ENCODE measurements at places on chromosomes 12 and 14. TPM values are rescaled to one million over a fixed set of nuclear protein-coding genes. Genes with fewer than 3 reads are reported as not detected.

DNA sequence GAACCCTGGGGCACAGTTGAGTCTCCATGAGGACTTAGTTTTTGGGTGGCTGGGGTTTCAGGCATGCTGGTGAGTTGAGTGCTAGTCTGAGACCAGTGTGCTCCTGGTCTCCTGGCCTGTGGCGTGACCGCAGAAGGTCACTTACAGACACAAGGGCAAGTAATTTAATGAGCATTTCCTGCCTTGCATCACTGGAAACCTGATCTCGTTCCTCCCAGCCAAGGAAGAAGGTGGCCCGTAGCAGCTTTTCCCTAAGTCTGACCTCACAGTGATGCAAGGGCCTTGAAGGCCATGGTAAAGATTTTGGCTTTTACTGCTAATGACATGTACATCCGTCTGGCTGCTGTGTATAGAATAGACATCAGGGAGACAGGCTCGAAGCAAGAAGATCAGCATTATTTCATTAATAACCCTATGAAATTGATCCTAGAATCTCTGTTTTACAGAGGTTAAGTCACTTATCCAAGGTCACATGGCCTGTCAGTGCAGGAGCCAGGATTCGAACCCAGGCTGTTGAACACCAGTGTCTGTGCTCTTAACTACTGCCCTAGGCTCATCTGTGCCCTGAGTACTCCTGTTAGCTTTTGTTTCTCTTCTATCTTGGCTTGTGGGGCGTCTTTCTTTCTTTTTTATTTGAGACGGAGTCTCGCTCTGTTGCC, 4.6 kb downstream of the TMEM120B start:
- H3K4me3 ChIP-seq = no peak overlapping the region
- no peak for DNase-seq
- no peak overlapping the region for H3K27ac ChIP-seq
- H3K27me3 ChIP-seq = no peaks in the 10 kb centered on the region

- no peak overlapping the region for H3K4me3 ChIP-seq
- no peaks in the 10 kb centered on the region for H3K4me1 ChIP-seq
- H3K27me3 ChIP-seq = peaks cover 94% of the 10 kb centered on the region
- H3K27ac ChIP-seq = no peak overlapping the region
- H3K36me3 ChIP-seq = no peaks in the 10 kb centered on the region
- no peak for DNase-seq
Measured at GRCh38 chr12:53809005-53809404, 57.2 kb upstream of the CISTR start.

DNA sequence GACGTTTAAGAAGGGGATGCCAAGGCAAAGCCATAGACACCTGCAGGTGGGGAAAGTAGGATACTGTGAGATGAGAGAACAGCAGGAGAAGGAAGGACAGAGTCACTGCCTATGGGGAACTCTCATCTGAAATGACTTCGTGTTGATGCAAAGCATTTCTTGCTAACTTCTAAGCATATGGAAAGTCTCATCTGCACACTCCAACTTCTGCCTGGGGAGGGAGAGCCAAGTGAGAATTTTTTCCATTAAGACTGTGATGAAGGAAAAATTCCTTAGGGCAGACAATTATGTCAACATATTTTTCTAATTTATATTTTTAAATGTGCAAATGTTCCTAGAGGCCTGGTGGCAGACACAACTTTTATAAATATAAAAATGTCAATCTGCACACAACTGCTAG, 115.3 kb downstream of the IPO8 start:
- no peaks in the 10 kb centered on the region for H3K27me3 ChIP-seq

DNA sequence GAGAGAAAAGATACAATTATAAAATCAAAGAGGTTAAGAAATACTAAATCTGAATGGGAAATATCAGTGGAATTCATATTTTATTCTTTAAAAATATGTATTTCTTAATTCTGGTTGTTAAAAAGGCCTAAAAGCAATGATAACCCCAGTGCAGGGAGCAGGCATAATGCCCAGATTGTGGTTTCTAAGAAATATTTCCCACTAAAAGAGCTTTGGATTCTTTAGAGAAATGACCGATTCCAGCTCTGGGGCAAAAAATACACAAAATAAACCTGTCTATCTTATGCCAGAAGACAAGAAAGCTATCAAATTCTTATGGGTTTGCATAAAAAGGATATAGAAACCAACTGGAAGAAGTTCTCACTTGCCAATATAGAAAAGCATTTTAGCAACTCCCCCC, 71.6 kb downstream of the PDE6H start:
- no peaks in the 10 kb centered on the region for H3K36me3 ChIP-seq
- no peak overlapping the region for H3K27ac ChIP-seq
- H3K4me1 ChIP-seq = no peaks in the 10 kb centered on the region
- no peaks in the 10 kb centered on the region for H3K27me3 ChIP-seq

DNA sequence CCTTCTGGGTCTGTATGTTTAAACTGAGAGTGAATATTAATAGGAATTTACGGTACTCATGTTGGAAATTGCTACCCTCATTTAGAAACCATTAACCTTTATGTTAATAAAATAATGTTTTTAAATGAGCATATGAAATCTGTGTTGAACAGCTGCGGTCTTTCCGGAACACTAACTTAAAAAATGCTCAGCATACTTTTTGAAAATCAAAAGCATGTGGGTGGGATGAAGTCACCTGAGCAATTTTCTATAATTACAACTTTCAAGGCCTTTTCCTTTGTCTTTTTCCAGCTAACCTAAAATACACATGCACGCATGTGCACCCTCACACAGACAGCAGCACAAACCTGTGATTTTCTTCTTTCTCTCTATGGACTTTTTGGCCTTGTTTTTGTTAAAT, 39.8 kb downstream of the BORCS5 start:
- no peaks in the 10 kb centered on the region for H3K27me3 ChIP-seq
- H3K36me3 ChIP-seq = no peaks in the 10 kb centered on the region
- H3K27ac ChIP-seq = no peak overlapping the region

Gene JDP2
- 15.7 TPM for total RNA-seq

DNA sequence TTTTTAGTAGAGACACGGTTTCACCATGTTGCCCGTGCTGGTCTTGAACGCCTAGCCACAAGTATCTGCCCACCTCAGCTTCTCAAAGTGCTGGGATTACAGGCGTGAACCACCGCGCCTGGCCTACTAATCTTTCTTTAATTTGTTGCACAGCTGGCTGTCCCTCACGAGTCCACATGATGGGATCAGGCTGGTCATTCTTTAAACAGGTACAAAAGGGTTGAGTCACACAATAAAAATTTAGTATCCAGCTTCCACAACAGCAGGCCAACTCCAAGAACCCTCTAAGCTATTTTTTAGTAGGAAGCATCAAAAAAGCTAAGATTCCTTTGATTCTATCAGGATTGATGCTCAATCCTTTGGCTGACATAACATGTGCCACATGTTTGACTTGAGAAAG, 17.8 kb downstream of the SINHCAF start:
- H3K27ac ChIP-seq = no peak overlapping the region
- peaks cover 18% of the 10 kb centered on the region for H3K4me1 ChIP-seq
- peaks cover 79% of the 10 kb centered on the region for H3K36me3 ChIP-seq
- no peaks in the 10 kb centered on the region for H3K27me3 ChIP-seq

Gene HCFC2
- 2.2 TPM for total RNA-seq

GRCh38 chr14:65438266-65438933, 25.9 kb downstream of the FUT8 start:
- no peak overlapping the region for H3K4me3 ChIP-seq
- peaks cover 12% of the 10 kb centered on the region for H3K36me3 ChIP-seq
- H3K27ac ChIP-seq = no peak overlapping the region

DNA sequence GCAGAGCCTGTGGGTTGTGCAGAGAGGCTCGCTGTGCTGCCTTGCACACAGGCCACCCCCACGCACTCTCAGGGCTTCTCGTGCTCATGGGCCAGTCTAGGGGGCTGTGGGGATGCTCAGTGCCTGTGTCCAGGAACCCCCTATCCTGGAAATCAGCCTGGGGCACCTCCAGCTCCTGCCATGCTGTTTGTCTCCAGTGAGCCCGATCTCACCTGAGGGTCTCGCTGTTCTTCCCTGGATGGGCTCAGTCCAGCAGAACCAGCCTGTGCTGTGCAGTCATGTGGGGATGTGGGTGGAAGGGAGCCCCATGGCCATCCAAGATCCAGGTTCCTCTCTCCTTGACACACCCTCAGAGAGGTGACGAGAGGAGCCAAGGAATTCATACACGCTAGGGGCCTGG, 26.7 kb downstream of the SERPINA1 start:
- no peaks in the 10 kb centered on the region for H3K36me3 ChIP-seq
- H3K27me3 ChIP-seq = no peaks in the 10 kb centered on the region
- H3K4me1 ChIP-seq = no peaks in the 10 kb centered on the region
- H3K4me3 ChIP-seq = no peak overlapping the region

Gene GPRC5A
- total RNA-seq = 0.15 TPM

- no peak overlapping the region for H3K4me3 ChIP-seq
- no peaks in the 10 kb centered on the region for H3K36me3 ChIP-seq
- peaks cover 14% of the 10 kb centered on the region for H3K27me3 ChIP-seq
Measured at GRCh38 chr12:113064395-113065125, 8.0 kb downstream of the DTX1 start.

Gene CD163
- total RNA-seq = 11.6 TPM

GRCh38 chr14:53193193-53193592, 40.1 kb upstream of the DDHD1 start:
- DNase-seq = no peak
- no peak overlapping the region for H3K27ac ChIP-seq
- H3K4me3 ChIP-seq = no peak overlapping the region
- no peaks in the 10 kb centered on the region for H3K27me3 ChIP-seq

DNA sequence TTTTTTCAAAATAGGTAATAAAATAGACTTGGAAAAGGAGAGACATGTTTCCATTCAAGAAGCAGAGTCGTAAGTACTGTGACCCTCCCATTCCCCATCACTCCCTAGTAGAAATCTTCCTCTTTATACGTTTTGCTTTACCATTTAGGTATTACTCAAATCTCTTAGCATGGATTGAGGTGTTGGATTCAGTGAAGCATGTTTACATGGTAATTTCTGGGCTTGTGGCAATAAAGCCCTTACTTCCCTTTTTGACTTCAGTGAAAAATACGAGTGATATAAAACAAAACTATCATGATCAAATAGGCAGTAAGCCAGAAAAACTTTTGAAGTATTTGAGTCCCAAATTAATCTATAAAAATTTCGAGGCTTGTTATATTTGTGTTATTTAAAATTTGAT, 27.4 kb downstream of the RAB21 start:
- no peaks in the 10 kb centered on the region for H3K27me3 ChIP-seq
- H3K27ac ChIP-seq = no peak overlapping the region
- no peak overlapping the region for H3K4me3 ChIP-seq
- no peak for DNase-seq
- no peaks in the 10 kb centered on the region for H3K4me1 ChIP-seq

GRCh38 chr12:128829861-128830504, 6.2 kb upstream of the SLC15A4 start:
- no peak overlapping the region for H3K27ac ChIP-seq
- H3K27me3 ChIP-seq = no peaks in the 10 kb centered on the region
- H3K4me3 ChIP-seq = no peak overlapping the region
- H3K36me3 ChIP-seq = peaks cover 4% of the 10 kb centered on the region

DNA sequence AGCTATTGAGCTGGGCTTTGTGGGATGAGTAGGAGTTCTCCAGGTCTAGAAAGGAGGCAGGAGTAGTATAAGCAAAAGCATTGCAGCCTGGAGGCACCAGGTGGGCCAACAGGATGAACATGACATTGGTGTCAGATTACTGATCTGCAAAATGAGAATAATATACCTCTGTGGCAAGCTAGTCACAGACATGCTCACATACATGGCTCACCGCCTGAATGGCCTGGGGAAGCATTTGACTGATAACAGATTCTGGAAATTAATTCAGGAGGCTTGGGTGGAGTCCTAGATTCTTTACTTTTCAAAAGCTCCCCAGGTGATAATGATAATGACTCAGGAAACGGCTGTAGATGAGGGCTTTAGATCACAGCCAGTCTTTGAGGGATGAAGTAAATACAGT, 709 bp downstream of the TCL1B start:
- DNase-seq = peak; percentile 44
- no peaks in the 10 kb centered on the region for H3K4me1 ChIP-seq
- H3K36me3 ChIP-seq = no peaks in the 10 kb centered on the region
- peaks cover 6% of the 10 kb centered on the region for H3K27me3 ChIP-seq
- H3K27ac ChIP-seq = no peak overlapping the region

DNA sequence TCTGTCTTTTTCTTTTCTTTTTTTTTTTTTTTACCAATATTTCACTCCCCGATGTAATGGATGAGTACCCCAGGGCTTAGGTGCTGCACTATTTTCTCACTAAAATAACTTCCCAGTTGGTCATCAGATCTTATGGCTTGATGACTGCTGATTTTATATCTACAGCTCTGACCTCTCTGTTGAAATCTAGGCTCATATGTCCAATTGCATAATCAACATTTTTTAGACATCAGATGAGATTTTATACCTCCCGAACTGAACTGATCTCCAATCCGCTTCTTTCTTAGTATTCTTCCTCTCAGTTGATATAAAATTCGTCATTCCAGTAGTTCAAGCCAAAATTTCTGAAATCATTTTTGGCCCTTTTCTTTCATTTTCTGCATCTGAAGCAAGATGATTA, 1236.5 kb downstream of the SLC16A7 start:
- H3K27me3 ChIP-seq = no peaks in the 10 kb centered on the region
- no peak overlapping the region for H3K27ac ChIP-seq
- no peak overlapping the region for H3K4me3 ChIP-seq
- DNase-seq = no peak
- no peaks in the 10 kb centered on the region for H3K4me1 ChIP-seq

DNA sequence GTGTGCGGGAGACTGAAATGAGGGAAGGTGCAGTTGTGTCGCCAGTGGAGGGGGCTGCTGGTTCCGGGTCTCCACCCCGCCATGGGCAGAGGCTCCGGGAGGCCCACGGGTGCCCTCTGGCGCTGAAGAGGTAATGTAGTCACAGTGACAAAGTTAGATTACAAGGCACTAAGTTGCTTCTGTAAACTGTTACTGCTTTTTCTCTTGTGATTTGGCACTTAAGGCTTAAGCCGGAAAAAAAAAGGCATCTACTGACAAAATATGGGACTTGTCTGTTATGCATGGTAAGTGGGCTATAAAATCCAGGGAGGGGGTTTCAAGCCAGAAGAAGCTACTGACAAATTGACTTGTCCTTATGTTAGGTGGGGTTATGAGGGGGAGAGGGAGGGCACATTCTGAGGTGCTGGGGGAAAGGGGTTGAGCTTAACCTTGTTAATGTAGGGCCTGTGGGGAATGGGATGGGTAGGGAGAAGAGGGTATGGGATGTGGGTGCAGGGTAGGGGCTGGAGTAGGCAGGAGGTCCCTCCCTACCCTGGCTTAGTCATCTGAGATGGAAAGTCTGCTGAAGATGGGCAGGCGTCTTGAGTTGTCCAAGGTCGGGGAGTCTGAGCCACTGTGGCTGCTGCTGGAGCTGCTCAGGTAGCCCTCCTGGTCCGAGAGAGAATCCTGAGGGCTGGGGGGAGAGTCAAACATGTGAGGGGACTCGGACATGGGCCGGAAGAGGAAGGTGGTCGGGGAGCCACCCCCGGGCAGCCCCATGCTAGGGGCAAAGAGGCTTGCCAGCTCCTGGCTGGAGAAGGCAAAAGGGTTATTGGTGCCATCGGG, 3.7 kb downstream of the ZFP36L1 start:
- H3K36me3 ChIP-seq = peaks cover 33% of the 10 kb centered on the region
- no peak overlapping the region for H3K27ac ChIP-seq
- H3K4me3 ChIP-seq = peak overlapping the region; percentile 39
- DNase-seq = peak; percentile 91
- H3K27me3 ChIP-seq = no peaks in the 10 kb centered on the region
- H3K4me1 ChIP-seq = peaks cover 2% of the 10 kb centered on the region
